ENCODE measurements at places on chromosomes 3 and 15. TPM values are rescaled to one million over a fixed set of nuclear protein-coding genes. Genes with fewer than 3 reads are reported as not detected.

Gene C3orf52
- 9.7 TPM for polyA plus RNA-seq

Gene TIPARP
- 8.7 TPM for polyA plus RNA-seq

Gene SMAD6
- 2.7 TPM for polyA plus RNA-seq

Gene EFHB
- 0.09 TPM for polyA plus RNA-seq

Gene IL16
- polyA plus RNA-seq: 2.2 TPM

Gene C2CD4A
- polyA plus RNA-seq: 3.5 TPM

DNA sequence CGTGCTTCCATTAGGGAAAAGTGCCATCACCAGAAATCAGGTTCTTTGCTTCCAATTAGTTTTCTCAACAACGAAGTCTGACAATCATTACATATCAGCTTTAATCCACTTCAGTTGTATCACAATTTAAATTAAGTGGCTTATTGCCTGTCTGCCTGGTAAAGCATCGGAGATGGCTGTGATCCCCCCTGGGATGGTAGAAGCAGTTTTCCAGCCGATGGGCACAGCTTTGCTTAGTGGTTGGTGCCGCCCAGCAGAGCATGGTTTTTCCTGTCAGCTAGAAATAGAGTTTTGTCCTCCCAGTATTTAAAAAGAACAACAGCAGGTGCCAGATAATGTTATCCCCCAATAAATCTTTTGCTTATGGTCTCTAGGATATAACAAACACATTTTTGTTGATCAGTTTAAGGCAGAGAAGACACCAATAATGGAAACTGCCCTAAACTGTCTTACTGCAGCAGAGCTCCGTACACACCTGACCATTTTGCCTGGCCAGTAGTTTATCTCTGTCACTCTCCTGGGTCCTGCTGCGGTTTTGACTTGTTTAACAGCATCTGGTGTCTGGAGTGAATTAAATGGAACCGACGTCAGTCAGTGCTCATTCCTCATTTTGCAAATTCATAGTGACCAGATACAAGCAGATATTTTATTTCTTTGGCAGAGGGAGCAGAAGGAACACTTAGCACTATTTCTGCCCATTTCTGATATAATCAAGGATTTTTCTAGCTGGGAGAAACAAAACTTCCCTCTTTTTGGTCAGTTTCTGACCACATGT is 79.1 kb downstream of the SLC49A4 start:
- DNase-seq: no peak

DNA sequence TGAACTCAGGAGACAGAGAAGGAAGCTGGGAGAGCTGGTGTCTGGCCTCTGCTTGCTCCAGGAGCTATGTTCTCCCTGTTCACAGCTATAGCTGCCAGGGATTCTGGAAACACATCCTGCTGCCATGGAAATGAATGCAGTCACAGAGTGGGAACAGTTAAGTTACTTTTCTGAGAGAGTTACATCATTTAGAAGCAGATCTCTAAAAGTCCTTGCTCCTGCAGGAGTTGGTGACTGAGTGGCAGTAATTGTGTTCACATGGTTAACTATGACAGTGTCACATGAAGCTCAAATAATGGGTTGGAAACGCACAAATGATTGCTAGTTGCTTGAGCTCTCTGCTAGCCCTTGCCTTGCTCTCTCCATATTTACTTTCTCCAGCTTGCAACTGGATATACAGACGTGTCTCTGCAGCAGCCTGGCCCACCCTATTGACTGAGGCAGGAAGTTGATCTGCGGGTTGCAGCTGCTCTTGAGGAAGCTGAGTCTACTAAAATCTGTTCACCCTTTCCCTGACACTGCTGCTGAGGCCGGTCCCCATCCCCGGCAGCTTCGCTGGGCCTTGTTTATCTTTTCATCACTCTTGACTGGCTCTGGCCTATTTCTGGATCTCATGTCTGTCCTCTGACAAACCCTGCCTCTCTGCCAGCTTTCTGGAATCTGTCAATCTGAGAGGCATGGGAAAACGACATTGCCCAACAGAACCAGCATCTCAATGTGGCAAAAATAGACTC is 16.7 kb upstream of the ISLR start:
- no peak for DNase-seq

DNA sequence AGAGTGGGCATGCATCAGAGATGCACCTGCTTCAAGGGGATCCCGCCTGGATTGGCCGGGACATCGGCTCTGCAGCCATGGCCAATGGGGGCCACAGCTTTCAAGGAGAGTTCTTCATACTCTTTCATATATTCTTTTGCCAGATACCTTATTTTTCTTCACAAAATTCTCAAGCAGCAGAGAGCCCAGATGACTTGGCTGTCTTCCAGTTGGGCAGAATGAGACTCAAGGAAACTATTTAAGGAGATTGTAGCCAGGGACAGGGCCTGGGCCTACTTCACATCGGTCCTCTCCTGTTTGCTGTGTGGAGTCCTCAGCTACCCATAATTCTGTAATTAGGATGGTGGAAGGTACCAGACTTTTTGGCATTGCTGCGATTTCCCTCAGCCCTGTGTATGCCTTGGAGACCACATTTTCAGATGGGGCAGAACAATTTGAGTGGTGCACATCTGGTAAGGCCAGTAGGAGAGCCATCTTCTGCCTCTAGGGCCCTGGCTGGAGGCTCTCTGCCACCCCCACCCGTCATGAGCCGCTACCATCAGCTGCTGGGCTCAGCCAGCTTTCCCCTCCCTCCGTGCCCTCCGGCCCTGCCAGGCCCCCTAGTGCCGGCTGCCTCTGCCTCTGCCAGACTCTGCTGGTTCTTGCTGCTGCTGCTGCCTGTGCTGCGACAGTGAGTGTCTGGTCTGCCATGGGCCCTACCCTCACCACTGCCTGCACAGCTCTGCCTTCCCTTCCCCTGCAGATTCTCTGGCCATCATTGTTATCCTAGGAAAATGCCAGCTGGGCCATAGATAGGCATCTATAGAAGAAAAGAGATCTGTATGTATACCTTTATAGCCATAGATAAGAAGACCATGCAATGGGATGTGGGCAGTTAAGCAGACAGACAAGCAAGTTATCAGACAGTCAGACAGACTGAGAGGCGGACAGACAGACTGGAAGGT is 6.7 kb downstream of the PLIN1 start:
- no peak for DNase-seq

GRCh38 chr3:67389176-67389575 is 265.2 kb downstream of the SUCLG2 start:
- DNase-seq: no peak

DNA sequence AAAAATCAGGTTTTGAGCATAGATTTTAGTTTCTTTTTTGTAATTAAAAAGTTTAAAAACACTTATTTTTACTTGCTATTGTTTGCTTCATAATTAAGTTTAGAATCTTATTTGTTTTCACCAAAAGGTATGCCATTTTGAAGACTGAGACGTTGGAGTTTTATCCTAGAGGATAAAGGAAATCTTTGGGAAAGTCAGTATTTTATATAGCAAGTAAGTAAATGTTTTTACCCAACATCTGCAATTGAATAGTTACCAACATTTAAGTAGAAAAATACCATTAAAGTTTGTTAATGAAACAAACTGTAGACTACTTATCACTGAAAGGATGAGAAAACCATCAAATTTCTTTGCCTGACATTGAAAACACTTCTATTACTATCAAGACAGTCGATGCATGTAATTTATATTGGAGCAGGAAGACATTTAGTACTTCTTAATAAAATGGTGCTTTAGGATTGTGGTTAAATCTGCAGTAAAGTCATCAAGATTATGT is 14.0 kb upstream of the CHD2 start:
- DNase-seq: no peak

DNA sequence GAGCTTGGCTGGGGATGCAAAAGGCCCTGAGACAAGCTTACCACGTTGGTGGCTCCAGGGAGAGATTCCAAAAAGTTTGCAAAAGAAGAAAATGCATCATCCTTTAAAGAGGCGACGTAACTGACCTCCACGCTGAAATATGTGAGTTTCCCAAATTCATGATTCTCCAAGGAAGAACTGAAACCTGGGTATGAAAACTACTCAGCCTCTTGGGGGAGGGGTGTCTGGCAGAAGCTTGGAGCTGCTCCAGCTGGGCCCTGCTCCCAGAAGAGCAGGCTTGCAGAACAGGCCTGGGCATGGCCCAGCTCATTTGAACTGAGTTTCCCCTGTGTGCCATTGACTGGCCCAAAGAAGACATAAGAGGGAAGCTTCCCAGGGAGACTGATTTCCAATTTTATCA is 20.5 kb downstream of the CPN2 start:
- peak; percentile 68 for DNase-seq

- DNase-seq: no peak
Observed at GRCh38 chr15:26648676-26649075, 124.2 kb downstream of the GABRB3 start.

DNA sequence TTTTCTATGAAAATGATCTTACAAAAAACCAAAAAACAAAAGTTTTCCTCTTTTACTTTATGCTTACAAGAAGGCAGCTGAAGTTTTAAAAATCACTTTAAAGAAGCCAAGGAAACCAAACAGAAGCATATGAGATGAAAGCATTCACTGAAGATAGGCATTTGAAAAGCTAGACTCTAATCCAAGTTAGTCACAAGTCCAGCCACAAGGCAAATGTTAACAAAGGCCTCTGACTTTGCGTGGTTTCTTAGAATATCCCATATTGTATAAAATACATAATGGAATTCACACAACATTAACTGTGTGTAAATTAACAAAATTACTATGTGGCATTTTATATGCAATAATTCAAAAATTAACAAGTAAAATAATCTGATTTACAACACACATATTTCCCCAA is 17.7 kb downstream of the MRPL3 start:
- no peak for DNase-seq

DNA sequence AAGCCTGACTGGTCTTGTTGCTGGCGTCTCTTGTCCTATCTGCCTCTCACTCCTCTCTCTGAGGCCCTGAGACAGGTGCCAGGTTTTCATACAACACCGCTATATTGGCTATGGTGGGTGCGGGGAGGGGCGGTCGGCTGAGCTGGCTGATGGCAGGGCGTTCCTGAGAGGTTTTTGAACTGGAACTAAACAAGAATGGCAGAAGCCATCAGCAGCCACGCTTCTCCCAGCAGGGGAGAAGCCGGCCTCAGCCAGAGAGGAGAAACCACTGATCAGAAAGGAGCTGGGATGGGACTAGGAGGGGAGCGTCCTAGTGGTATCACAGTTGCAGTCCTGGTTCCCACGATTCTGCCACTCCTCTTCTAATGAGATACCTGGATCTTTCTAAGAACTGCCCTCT is 89.9 kb upstream of the PRR23E start:
- no peak for DNase-seq

GRCh38 chr15:50135031-50135551 is 16.1 kb upstream of the ATP8B4 start:
- no peak for DNase-seq

DNA sequence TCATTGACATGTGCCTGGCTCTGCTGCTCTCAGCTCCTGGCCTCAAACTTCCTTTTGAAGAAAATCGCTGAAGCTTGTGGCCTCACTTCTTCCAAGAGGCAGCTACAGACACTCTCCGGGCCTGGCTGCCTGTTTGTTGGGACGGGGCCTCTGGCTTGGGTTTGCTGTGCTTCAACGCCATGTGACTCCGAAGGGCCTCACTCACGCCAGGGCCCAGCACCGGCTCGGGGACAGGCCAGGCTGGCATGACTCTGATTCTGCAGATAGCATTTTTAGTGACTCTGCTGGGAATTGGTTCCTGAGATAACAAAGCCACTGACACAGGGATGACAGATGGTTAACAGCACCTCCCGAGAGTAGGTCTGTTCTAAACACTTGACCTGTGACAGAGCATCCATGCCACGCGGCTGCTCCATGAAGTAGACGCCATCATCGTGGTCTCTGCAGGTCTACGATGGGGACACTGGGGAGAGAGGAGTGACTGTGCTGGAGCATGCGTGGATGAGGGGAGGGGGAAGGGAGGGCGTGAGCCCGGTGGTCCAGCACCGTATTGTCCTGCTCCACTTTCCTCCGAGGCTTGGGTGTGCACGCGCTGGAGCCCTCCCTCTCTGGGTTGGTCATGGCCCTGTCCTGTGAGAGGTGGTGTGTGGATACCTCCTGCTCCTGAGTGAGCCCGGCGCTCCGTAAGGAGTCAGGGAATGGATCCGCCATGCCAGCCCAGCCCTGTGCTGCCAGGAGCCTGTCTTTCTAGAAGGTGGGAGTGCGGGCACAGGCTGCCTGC is 133.6 kb downstream of the TJP1 start:
- peak; percentile 60 for DNase-seq

GRCh38 chr3:150635526-150635925 is 32.4 kb downstream of the SELENOT start:
- DNase-seq: no peak

DNA sequence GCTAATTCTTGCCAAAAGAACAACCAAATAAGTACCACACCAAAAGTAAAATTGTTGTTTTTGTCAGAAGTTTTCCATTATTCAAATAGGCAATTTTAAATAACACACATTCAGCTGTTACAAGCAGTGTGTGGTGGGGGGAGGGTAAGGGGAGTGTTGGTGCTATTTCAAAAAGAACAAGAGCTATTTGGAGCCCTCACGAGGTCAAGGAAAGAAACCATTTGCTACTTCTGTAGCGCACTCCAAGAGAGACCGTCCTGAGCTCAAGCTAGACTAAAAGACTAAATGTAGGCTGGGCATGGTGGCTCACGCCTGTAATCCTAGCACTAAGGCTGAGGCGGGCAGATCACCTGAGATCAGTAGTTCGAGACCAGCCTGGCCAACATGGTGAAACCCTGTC is 21.2 kb upstream of the IGF2BP2 start:
- no peak for DNase-seq

DNA sequence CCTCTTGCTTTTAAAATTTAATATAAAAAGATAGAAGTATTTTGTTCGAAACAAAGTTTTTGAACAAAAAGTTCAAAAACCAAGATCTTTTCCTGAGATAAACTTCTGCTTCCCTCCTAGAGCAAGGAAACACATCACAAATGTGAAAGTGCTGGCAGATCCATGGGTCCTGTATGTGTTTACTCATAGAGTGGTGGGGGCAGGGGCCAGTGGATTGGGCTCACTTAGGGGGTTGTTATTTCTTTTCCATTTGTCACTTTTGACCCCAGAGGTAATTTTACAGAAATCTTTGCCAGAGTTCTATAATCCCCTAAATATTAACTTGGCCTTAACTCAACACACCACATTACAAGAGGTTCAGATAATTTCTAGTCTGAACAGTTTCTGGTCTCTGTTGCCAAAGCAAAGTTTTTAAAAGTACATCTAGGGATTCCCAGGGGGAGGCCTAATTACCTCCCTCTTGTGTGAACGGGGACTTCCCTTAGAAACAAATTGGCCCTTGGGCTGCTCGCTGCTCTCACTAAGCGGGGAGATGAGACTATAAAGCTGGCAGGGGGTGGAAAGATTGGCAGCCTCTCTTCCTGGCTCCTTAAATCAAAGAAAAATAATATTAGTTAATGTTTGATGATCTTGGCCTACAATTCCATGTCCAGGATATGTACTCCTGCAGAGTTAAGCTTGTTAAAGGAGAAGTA is 66.8 kb upstream of the PTX3 start:
- no peak for DNase-seq

GRCh38 chr15:95760508-95760907 is 570.0 kb upstream of the NR2F2 start:
- no peak for DNase-seq

GRCh38 chr15:85128621-85129020 is 147.0 kb downstream of the PDE8A start:
- no peak for DNase-seq

- no peak for DNase-seq
Observed at GRCh38 chr3:123028233-123028828, 768 bp upstream of the SEMA5B start.

GRCh38 chr3:188229177-188229576 is 75.2 kb downstream of the LPP start:
- no peak for DNase-seq
